Ureter (tissue), 1 donor: ENCODE measurements at places on chromosomes 6 and 20. TPM values are rescaled to one million over a fixed set of nuclear protein-coding genes. Genes with fewer than 3 reads are reported as not detected.
A peak's percentile ranks its signal among the peaks of the same experiment; 100 is the strongest.

GRCh38 chr6:109447878-109448555 lies 7.5 kb downstream of the SMPD2 start:
- no peak for DNase-seq

DNA sequence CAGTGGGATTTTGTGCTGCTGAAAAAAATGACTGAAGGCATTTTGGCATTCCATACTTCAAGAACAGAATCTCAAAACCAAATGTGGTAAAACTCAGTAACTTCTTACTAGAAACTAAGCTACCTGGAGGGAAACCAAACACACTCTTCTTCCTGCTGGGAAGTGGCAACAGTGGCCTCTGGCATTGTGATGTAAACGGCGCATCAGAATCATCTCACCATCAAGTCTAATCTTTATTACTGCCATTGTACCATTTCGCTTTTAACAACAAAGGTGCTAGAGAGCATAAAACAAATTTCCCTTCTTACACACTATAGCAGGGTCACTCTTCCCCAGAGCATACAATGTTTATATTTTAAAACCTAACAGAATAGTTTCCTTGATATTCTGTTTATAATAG lies 101.6 kb upstream of the CEP162 start:
- no peak for DNase-seq

DNA sequence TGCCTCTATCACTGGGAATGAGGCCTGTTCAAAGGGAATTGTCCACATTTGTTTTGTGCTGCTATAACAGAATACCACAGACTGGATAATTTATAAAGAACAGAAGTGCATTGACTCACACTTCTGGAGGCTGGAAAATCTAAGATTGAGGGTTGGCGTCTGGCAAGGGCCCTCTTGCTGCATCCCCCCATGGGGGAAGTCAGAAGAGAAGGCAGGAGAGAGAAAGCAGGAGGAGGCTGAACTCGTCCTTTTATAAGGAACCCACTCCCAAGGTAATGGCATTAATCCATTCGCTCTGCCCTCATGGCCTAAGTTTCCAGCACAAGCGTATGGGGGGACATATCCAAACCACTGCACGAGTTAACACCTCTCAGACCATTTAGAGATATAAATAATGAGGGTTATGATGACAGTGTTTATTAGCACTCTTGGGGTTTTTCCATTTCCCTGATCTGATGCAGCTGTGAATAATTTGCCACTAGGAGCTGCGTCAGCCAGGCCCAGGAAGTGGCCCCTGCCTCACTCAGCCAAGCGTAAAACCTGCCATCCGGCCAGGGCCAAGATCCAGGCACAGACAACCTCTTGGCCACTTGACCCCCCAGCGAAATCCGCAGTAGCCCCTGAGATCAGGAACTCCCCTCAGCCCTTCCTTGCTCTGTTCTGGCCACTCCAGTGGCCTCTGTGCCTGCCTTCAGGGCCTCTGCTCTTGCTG lies 14.2 kb upstream of the SLCO4A1 start:
- DNase-seq, result no peak

DNA sequence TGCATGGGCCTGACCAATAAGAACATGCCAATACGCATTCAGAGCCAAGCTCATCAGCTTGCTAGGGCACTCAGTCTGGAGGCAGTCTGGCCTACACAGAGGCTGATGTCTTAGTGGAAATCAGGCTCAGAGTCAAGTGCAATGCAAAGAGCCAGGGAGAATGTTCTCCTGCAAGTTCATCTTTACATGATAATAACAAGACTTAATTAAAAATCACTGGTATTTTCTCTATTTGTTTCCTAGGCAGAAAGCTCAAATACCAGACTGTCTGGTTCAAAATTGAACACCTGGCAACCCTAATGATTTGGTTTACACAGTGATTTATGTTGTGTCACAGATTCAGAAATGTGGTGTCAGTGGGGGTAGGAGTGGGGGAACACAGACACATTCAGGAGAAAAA lies 689.3 kb upstream of the FLRT3 start:
- no peak for DNase-seq

- peak; percentile 86 for DNase-seq
Observed at GRCh38 chr20:45293041-45294002, 13.3 kb upstream of the RBPJL start.

DNA sequence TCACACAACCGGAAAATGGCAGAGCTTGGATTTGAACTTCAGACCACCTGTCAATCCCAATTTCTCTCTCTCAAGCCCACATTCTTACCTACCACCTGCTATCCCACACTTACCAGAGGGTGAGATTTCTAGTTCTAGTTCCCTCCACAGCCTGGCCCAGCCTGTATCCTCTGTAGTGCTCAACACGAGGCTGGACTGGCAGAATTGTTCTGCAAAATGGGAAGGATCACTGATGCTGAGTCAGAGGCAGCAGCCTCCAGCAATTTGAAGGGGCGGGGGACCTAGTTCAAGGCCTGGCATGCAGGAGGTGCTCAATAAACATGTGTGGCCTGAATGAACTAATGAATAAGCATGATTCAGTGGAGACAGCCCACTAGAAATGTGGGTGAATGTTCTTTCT lies 53.6 kb upstream of the TTPAL start:
- DNase-seq, result no peak

DNA sequence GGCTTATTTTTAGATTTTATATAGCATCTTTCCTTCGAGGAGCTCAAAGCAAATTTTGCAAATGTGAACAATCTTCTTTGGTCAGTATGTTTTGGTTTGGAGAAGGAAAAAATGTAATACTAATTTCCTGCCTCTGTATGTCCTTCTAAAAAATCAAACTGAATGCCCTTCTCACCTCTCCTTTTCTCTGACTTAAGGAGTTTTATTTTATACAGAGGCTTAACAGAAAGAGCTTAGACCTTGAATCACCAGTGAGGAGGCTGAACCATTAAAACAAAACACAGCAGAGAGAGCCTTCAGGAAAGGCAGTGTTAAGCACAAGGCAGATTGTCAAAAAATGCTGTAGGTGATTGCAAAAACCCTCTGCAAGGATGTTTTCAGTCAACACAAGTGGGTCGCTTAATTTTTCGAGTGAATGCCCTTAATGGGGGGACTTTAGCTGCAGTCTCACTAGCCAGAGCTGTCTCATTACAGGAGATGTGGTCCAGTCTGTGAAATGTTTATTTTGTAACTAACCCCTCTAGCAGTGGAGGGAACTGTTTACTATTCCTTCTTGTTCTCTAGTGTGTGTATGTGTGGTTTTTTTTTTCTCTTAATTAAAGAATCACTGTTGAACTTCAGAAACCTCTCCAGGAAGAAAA lies 481.3 kb upstream of the CITED2 start:
- DNase-seq, result no peak

- DNase-seq, result peak; percentile 74
Observed at GRCh38 chr20:44137266-44137801, 49.7 kb downstream of the JPH2 start.

DNA sequence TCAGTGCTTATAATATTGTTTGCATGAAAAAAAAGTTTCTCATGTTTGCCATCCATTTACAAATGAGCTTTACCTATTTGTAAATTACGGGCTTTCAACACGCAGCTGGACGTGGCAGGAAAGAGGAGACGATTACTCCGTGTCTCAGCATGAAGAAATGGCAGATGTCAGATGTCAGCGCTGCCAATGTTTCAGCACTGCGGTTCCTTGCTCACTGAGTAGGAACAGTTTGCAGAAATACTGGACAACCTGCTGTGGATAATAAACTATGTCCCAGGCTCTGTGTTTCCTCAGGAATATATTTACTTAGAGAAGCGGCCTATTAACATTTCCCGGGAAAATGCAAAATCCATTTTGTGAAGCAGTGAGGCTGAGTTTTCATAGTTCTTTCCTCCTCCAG lies 22.7 kb downstream of the RAMACL start:
- DNase-seq, result no peak

DNA sequence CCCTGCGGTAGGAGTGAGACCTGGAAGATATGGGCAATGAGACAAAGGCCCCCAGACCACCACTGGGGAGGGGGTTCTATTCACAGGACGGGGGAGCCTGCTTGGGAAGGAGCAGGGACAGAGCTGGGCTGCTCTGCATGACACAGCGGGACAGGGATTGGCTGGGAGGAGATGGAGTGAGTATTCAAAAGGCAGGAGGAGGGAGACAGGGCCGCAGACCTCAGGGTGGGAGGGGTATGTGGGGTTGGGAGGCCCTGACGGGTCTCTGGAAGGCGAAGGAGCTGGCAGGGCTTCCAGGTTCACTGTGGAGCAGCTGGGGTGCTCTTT lies 60.8 kb upstream of the RPS6KA2 start:
- DNase-seq, result no peak

- no peak for DNase-seq
Observed at GRCh38 chr6:134452906-134453305, 135.0 kb upstream of the SGK1 start.

- no peak for DNase-seq
Observed at GRCh38 chr6:86331265-86331840, 606.0 kb upstream of the HTR1E start.

- DNase-seq, result no peak
Observed at GRCh38 chr6:166143011-166143410, 24.6 kb downstream of the TBXT start.

- no peak for DNase-seq
Observed at GRCh38 chr20:7346562-7346961, 579.1 kb downstream of the BMP2 start.

GRCh38 chr6:19515939-19516338 lies 321.2 kb upstream of the ID4 start:
- DNase-seq, result no peak

- DNase-seq, result no peak
Observed at GRCh38 chr20:24755411-24755922, 193.6 kb upstream of the CST7 start.

DNA sequence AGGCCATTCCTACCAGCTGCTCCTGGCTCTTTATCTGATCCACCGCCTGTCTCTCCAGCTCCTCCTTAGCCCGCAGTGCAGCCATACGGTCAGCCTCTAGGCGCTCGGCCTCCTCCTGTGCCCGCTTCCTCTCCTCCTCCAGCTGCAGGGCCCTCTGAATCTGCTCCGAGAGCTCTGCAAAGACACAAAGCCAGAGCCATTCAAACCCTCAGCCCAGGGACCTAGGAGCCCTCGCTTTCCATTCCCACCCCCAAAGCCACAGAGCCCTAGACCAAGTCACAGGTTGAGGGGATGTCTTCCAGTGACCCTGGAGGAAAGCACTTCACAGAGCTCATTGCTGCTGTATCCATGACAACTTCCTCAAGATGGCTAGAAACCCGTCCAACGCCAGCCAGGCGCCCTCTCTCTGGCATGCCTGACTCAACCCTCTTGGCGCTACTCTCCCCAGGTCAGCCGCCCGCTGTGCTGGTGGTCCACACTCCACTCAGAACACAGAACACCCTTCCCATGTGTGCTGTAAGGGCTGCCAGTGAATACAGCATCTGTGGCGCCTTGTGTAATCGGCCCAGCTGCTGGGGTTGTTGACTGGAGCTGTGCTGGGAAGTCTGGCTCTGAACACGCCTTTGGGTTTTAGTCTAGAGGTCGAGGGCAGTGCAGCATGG lies 49.3 kb downstream of the EZR start:
- no peak for DNase-seq

GRCh38 chr6:46440141-46440540 lies 51.1 kb downstream of the RCAN2 start:
- no peak for DNase-seq

- no peak for DNase-seq
Observed at GRCh38 chr6:79669766-79670165, 38.6 kb downstream of the SH3BGRL2 start.

DNA sequence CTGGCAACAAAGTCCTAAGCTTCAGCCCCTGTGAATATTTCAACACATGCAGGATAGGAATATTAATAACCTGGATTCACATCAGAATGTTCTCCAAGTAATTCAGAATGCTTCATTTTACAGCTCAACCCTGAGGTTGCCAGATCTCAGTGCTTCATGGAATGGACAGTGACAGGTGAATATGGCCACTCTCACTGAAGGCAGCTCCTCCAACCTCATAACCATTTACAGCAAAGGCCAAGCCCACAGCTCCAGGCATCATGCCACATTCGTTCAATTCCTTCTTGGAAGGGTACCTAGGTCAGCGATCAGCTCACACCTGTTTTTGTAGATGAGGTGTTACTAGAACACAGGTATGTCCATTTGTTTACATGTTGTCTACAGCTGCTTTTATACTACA lies 17.1 kb downstream of the CLIC5 start:
- no peak for DNase-seq

- no peak for DNase-seq
Observed at GRCh38 chr6:79985128-79985527, 19.3 kb upstream of the TTK start.

DNA sequence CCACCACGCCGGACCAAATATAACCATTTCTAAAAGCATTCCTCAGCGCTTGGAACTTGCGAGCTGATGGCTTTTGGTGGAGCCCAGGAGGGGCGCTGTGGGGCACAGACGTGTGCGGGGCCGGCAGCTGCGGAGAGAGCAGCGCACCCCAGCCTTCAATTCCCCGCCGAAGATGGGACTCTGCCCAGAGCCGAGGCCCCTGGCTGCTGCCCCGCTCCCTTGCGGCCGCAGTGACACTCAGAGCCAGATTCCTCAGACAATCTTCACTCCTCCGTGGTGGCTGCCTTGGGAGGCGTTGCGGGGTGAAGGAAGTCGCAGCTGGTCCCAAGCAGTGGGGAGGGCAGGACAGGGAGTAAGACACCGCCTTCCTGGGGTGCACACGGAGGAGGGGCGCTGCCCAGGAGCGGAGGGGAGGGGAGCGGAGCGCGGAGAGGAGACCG lies 87.7 kb downstream of the TMEM242 start:
- peak; percentile 69 for DNase-seq

DNA sequence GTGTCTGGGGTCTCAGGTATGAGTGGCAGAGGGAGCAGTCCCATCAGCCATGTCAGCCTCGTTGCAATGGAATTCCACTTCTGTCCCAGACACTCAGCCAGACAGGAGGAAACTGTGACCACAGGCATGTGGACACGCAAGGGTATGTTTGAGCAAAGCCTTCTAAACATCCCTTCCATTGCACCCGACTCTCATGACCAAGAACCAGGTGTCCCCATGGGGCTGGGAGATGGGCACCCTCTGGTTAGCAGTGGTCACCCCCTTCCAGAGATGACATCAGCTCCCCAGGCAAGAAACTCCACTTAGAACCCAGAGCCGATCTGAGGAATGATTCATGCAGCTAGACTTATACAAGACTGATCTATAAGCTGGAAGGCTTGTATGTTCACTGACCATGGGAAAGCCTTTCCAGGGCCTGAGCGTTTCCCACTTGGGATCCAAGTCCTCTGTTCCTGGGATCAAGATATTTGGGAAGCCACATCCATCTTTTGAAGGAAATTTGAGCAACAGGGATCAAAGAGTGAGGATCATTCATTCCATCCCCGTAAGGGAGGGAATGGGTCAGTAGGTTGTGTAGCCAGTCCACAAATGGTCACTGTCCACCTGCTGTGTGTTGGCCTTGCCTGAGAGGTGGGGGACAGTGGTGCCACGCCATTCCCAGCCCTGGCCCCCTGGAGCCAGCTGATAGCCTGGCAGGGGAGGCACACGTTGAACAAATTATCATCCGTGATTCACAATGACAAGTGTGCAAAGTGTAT lies 3.9 kb upstream of the MRGBP start:
- DNase-seq, result no peak

- no peak for DNase-seq
Observed at GRCh38 chr6:99189823-99190721, 159.4 kb downstream of the FAXC start.

The GFOD1 gene
- total RNA-seq, result 19.3 TPM

The SMIM26 gene
- 59.4 TPM for total RNA-seq

The PLCB4 gene
- total RNA-seq, result 22.9 TPM

The PDE10A gene
- total RNA-seq, result 47.0 TPM

The LY6G5C gene
- 3.0 TPM for total RNA-seq

The PPP1R16B gene
- 10.4 TPM for total RNA-seq

The RAD21L1 gene
- not detected for total RNA-seq

The CDH4 gene
- 0.26 TPM for total RNA-seq

The PKIB gene
- 3.5 TPM for total RNA-seq
